Cardiac muscle cell (in vitro differentiated cells and primary cell): ENCODE measurements at places on chromosomes 2 and 18. TPM values are rescaled to one million over a fixed set of nuclear protein-coding genes. Genes with fewer than 3 reads are reported as not detected.

Gene E2F6
- polyA plus RNA-seq, result 22.6 and 23.5 TPM in 2 replicates

Gene DPP10
- 0.61 and 1.1 TPM in 2 replicates for polyA plus RNA-seq

Gene IKZF2
- 3.1 and 5.5 TPM in 2 replicates for polyA plus RNA-seq

- DNase-seq, result peak; percentile 15
Measured at GRCh38 chr2:46793423-46794416, 121.9 kb downstream of the MCFD2 start.

DNA sequence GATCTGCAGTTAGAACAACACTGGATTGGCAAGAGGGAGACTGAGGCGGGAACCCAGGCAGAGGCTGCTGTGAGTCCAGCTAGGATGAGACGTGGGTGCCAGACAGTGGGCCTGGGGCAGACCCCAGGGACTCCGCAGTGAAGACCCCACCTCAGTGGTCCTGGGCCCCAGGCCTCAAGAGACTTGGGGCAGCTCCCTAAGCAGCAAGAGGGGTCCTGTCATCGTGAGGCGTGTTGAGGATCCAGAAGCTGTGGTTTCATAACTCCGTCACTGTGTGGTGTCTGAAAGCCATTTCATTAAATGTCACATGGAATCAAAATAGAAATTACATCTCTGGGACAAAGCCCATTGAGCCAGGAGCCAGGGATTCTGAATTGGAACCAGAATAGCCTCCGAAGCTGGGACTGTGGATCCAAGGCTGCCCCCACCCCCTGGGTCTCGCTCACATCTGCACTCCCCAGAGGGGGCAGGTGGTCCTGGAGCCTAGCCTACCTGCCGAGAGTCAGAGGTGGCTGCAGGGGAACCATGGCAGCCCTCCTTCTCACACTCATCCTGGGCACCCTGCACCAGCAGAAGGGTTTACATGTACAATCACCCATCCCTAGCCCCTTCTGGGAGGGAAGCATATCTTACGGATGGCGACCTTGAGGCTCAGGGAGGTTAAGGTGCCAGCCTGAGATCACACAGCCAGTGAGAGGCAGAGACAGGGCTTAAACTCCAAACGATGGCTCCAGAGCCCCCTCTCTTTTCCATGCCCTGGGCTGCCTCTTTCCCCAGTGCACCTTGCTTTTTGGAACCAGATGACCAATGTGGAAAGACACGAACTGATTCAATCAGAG lies 23.2 kb downstream of the RRM2 start:
- no peak for DNase-seq

- DNase-seq, result no peak
Measured at GRCh38 chr2:65636813-65637483, 204.5 kb upstream of the SPRED2 start.

DNA sequence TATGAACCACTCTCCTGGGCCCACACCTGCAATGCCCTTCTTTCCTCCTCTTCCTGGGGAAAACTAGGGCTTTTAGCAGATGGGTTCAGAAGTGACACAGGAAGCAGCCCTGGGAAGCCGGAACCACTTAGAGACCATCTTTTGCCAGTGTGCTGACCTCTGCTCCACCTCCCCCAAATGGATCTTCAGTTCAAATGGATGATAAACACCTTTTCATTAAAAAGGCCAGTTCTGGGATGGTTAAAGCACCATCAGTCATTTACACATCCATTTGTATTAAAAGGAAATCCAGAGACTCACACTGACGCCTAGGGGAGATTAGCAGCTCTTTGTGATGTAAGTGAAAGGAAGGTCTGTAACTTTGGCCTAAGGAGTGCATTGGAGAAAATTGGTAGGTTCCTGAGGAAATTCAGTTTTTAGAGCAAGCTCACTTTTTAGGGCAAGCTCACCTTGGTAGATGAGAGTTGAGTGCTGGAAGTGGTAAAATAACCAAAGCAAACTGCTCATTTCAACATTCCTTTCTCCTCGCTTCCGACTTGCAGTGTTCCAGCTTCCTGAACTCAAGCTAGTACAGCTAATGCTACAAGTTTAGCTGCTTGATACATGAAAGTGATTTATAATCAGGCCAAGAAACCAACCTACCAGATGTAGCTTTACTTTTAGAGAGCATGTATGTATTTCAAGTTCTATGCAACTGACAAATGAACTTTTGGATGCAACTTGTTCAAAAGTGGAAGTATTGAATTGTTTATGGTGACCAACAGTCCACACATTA lies 47.7 kb downstream of the ACTR2 start:
- no peak for DNase-seq

DNA sequence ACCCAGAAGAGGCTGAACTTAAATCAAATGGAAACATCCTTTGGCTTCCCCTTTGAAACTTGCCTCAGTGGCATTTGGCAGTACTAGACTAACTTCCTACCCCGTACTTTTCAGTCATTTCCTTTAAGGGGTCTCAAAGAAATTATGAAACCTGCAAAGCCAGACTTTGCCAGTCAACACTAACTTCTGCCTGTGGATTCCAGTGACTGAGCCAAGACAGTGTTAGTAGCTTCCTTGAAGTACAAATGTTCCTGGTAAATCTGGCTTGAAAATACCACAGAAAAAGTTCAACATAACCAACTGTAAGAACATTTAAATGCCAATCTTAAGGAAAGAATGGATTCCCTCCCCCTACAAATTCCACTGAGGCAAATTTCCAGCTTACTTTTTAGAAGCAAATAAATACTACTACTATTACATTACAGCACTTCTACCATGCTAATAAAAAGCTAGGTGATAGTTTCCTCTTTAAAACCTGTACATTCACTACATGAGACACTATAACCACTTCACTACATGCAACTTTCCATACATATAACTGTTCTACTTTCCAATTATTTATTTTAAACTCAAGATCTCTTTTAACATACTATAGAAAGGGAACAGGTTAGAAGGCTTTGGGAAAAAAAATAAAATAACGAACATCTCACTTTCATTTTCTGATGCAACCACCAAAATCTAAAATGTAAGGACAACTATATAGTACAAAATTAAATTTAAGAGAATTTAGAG lies 2.4 kb downstream of the PELI1 start:
- DNase-seq, result peak; percentile 54
